ENCODE measurements at places on chromosomes 2 and 18.

- no peak for DNase-seq
These were observed 4.3 kb downstream of the CKAP2L start for GRCh38 chr2:112760149-112760548.

DNA sequence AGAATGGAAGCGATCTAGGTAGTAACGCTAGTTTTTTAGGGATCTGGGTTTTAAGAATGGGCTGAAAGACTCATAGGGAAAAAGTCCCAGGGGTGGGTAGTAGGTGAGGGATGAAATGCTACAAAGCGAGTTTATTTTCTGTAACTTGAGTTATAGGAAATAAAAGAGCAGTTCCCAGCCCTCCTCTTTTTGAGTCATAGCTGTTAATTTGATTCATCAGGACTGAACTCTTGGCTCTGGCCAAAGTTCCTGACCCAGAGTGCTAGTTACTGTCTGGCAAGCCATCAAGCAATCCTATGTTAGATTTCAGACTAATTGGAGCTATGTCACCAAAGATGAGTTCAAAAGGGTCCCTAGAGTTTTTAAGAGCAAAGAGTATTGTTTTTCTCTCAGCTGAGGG lies 17.4 kb upstream of the NOSTRIN start:
- DNase-seq = no peak

DNA sequence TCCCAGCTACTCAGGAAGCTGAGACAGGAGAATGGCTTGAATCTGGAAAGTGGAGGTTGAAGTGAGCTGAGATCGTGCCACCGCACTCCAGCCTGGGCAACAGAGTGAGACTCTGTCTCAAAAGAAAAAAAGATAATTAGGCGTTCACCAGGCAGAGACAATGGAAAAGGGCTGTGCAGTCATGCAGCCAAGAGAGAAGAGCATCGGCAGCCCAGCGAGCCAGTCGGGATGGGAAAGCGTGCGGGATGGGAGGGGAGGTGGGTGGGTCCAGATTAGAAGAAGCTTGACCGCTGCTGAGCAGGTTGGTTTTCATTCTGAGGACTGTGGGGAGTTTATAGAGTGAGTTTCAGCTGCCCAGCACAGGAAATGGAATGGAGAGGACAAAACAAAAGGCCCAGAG lies 15.0 kb upstream of the CYS1 start:
- no peak for DNase-seq

DNA sequence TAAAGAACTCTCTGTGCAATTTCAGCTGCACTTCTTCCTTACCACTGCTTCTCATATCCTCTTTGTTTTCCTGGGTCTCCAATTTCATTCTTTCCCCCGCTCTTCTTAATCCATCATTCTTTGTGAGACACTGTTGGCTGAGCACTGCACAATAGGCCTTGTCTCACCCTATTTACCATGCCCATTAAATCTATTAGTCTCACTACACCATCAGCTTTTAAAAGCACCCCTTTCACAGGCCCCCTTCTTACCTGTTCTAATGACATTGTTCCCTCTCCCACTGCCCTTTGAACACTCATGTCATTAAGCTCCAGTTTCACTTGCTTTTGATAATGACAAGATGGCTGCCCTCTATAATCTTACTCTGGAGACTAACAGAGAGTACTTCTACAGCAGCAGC lies 404.1 kb upstream of the ACVR2A start:
- DNase-seq = no peak

DNA sequence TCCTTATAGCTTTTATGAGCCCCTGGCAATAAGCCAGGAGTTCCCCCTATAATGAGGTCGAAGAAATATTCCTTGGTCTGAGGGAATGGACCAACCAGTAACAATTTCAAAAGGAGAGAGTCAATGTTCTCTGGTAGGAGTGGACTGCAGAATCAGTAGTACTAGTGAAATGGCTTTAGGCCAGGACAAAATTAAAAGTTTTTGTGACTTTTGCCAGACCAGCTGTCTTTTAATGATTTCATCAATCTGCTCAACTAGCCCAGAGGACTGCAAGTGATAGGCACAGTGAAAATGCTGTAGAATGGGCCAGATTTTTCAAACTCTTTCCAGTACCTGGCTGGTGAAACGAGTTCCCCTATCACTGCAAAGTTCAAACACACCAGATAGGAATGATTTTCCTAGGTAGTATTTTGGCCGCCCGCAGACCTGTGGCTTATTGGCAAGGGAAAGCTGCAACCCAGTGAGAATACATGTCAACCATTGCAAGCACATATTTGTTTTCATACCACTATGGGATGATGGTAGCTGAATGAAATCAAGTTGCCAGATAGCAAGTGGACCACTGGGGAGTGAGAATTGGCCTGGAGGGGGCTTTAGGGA lies 45.5 kb downstream of the CERS6 start:
- no peak for DNase-seq

DNA sequence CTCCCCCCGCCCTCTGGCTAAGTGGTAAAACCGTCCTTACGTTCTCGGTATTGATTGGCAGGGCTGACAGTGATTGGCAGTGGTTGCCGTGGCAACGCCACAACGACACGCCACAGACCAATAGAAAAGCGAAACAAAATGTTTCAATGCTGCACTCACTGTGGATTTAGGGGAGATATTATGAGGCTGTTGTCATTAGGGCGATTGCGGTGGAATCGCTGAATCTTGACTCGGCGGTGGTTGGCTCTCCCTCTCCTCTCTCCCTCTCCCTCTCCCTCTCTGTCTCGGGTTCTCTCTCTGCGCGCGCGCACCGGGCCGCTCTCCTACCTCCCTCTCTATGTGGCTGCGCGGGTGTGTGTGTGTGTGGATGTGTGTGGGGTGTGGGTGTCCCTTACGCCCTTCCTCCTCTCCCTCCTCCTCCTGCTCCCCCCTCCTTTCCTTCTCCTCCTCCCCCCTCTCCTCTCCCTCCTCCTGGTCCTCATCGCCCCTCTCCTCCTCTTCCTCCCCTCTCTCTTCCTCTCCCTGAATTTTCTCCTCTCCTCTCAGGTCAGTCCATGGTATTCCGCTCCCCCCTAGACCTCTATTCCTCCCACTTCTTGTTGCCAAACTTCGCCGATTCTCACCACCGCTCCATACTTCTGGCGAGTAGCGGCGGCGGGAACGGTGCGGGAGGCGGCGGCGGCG lies at the start of gene SIX3:
TSS of gene SIX3 (plus strand) at position 152 of the 684 bp plus-strand sequence. CDS start at position 555, 403 bp downstream.
- peak; percentile 13 for DNase-seq

DNA sequence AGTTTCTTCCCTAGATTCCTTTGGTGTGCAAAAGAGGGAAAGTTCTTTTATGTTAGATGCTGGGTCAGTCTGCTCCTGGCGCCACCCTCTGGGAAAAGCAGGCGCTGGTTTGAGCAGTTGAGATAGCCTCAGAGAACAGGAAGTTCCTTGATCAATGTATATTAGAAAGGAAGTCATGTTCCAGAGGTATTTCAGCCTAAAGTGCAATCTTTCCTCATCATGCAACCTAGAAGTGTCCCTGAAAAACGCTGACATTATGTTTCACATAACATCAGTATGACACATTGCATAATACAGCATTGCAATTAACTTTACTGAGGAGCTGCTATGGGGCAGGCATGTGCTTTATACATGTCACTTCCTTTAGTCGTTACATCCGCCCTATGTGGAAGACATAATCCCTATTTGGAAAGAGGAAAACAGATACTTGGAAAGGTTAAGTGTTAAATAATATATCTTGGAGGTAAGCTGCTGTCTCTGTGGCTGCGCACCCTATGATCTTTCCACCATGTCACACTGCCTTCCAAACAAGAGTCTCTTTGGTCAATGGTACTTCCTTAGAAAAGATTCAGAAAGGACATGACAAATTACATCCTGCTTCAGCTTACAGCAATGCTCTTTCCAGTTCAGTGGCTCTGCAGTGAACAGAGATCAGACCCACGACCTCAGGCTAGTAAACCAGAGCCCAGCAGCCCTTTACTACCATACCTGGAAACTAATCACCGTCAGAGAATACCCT lies 369.7 kb downstream of the RAD51AP2 start:
- peak; percentile 52 for DNase-seq

DNA sequence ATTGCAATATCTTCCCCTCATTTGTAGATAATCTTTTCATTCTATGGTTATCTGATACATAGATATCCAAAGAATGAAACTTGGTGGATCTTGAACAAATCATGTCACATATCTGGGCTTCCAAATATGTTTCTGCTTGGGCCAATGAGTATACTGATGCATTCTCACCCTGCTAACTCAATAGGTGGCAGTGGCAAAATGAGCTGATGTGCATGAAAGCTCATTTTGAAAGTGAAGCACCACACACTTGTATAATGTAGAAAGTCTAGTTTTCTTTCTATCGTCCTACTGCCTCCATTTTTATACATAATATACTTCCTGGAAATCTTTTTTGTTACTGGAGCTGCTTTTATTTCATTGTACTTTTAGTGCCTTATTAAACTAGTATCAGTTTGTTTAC lies 208.2 kb downstream of the PRKCE start:
- DNase-seq = no peak

GRCh38 chr2:98663511-98664090 lies 55.2 kb downstream of the UNC50 start:
- DNase-seq = no peak

- DNase-seq = no peak
These were observed 83.0 kb downstream of the ACSL3 start for GRCh38 chr2:222943820-222944219.

GRCh38 chr2:175840256-175840655 lies 161.8 kb downstream of the LNPK start:
- no peak for DNase-seq

DNA sequence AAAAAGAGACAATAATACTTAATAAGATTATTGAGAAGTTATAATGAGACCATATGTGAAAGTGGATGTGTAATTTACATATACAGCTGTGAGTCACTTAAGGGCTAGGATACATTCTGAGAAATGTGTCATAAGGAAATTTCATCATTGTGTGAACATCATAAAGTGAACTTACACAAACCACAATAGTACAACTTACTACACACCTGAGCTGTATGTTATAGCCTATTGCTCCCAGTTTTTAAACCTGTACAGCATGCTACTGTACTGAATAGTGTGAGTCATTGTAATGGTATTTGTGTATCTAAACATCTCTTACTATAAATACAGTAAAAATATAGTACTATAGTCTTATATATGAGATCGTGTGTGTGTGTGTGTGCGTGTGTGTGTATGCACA lies 1420.3 kb upstream of the PIK3C3 start:
- no peak for DNase-seq

DNA sequence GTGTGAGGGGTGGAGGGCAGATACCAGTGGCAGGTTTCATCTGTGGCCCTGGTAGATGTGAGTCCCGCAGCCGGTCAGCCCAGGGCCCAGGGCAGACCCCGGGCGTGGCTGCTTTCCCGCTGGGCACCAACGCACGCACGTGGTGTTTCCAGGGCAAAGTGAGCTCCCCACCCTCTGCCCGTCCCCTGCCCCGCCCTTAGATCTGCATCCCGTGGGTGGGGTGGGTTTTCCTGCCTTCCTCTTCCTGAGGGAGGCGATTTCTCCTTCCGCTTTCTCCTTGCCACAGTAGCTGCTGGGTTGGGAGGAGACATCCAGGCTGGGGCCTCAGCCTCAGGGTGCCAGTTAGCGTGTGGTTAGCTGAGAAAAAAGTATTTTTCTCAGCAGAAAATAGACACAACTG lies 49.6 kb downstream of the ODC1 start:
- DNase-seq = peak; percentile 91

DNA sequence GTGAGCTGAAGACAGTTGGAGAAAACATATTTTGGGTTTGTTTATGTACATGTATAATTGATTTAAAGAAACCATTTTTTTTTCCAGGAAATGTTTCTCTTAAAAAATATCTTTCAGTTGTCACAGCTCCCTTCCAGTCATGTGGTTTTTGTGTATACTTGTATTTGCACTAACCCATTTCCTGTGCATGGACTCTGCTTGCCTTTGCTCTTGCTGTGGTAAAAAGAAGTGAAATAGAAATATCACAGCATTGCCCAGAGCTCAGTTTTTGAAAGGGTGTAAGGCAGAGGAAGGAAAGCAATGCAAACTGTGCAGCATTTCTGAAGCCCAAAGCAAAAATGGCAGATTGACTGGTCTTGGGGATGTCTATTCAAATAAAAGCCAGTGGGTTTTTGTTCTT lies 10.4 kb upstream of the DOCK10 start:
- DNase-seq = peak; percentile 70

DNA sequence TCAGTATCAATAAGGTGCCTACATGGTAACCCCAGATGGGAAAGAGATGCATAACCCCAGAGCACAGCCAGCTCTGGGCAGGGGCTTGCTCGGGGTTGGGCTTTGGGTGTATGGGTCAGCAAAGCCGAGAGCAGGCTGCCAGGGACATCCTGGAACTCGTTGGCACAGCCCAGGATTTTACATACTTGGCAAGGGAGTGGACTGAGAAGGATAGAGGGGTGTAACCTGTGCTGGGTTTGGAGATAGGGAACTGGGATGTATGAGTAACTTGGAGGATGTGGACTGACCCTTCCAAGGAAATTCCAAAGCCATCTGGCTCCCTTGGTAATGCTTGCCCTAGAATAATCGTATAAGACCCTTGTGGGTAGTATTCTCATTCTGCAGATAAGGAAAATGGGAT lies 44.2 kb downstream of the GPR39 start:
- DNase-seq = no peak

GRCh38 chr2:240851078-240851991 lies 17.3 kb upstream of the AGXT start:
- peak; percentile 69 for DNase-seq

GRCh38 chr2:147293991-147294824 lies 550.6 kb upstream of the ACVR2A start:
- DNase-seq = no peak

- no peak for DNase-seq
These were observed 19.6 kb downstream of the AQP12A start for GRCh38 chr2:240711296-240711695.
